Muscle of back (tissue), 13 donors: ENCODE measurements at places on chromosomes 3 and 15.
A peak's percentile ranks its signal among the peaks of the same experiment; 100 is the strongest.

GRCh38 chr3:9022305-9023225 is 59.3 kb upstream of the RAD18 start:
- DNase-seq: no peak

DNA sequence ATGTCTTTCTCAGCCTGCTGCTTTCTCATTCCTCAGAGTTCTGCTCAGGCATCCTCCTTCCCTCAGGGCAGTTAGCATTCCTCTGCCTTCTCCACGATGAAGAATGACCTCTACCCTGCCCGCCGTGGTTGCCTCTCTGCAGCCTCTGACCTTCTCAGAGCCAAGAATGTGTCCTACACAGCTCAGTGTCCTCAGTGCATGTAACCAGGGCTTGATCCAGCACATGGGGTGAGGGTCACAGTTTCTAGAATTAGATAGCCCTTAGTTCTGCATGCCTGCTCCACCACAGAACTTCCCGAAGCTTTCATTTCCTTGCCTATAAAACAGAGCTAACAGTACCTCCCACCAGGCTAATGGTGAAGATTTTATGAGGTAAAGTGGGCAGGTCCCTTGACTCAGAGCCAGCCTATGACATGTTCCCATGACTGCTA is 182.1 kb downstream of the CLSTN2 start:
- no peak for DNase-seq

- DNase-seq: no peak
Measured at GRCh38 chr3:193825617-193826016, 232.6 kb downstream of the OPA1 start.

- DNase-seq: no peak
Measured at GRCh38 chr3:61387817-61388216, 136.6 kb upstream of the FHIT start.

GRCh38 chr3:30354513-30354912 is 251.9 kb upstream of the TGFBR2 start:
- peak; percentile 12 for DNase-seq

DNA sequence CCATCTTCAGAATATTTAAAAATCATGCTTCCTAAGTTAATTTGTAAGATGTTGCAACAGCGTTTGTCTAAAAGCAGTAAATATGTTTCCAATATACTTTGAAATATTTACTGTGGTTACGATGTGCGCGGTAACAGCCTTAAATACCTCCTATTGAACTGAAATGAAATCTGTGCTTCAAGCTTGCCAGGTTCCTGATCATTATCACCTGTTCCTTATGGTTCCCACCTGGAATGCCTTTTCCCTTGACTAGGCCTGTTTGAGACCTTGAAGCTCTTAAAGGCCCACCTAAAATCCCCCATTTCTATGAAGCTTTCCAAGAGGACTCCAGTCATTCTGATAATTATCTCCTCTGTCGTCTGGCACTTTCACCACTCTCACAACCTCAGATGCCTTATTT is 146.7 kb downstream of the NAALADL2 start:
- DNase-seq: peak; percentile 6

DNA sequence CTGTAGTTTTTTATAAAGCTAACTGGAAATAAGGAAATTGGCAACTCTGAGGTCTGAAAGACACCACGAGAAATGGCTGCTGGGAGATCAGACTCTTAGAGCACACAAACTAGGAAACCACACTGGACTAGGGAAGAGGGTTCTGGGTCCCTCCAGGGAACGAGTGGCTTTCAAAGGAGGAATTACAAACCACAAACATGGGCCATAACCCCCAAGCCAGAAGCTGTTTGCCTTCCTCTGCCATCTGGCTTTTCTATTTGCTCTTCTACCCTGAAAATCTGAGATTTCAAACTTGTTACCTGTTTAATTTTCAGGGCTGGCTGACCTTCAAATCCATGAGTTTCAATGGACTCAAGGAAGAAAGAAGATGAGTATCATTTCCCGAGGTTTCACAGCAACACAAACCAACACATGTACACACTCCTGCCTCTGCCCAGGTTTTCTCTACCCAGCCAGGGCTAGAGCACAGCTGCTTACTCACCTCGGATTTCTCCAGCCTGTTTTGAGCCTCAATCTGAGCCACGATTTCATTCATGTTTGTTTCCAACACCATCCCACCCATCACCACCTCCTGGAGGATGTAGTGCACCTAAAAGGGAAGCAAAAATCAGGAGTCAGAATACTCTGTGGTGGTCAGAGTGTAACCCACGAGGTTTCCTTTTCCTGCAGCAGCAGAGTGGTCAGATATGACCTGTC is 22.6 kb upstream of the ANPEP start:
- no peak for DNase-seq

GRCh38 chr15:79541196-79541595 is 109.1 kb downstream of the MINAR1 start:
- no peak for DNase-seq

DNA sequence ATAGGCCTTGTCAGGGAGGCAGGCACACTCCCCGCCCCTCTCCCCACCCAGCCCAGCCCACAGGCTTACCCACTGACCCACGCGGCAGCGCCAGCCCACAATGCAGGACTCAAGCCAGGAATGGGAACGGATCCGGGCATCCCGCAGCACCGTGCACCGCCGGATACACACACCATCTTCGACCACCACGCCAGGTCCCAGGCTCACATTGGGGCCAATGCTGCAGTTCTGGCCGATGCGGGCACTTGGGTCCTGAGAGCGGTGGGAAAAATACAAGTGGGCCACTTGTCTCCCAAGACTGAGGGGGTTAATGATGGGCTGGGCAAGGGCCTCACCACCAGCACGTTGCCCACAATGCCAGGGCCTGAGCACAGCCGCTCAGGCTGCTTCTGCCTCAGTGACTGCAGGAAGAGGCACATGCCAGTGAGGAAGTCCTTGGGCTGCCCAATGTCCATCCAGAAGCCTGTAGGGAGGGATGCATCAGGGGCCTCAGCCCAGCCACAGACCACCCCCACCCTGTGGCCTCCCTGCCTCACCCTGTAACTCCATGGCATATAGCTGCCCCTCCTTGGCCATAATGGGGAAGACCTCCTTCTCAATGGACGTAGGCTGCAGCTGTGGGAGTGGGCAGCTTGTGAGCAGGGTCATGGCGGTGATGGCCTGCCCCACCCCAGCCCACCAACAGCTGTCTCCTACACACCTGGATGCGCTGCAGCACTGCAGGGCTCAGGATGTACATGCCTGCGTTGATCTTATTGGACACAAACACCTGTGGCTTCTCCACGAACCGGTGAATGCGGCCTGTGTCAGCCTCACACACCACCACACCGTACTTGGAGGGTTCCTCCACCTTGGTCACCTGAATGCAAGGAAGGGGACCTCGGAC is 1.6 kb downstream of the GMPPB start:
- no peak for DNase-seq

DNA sequence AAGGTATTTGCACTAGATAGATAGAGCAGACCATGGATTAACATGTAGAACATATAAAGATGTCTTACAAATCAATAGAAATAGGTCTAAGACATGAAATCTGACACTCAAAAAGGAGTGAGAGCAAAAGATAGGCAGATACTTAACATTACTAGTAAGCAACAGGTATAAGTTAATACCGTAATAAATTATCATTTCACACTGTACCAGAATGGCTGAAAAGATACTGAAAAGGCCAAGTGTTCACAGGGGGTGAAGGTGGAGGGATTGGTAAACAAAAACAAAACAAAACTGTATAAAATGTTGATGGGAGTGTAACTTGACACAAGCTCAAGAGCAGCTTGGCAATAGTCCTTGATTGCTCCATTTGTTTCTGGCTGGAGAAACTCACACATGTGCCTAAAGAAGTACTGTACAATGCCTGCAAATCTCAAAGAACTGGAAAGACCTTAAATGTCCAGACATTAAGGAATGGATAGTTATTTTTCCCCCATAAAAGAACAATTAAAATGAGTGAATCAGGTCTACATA is 3.5 kb downstream of the NSMCE3 start:
- DNase-seq: peak; percentile 17

GRCh38 chr3:179430277-179430870 is 20.9 kb downstream of the GNB4 start:
- DNase-seq: no peak

DNA sequence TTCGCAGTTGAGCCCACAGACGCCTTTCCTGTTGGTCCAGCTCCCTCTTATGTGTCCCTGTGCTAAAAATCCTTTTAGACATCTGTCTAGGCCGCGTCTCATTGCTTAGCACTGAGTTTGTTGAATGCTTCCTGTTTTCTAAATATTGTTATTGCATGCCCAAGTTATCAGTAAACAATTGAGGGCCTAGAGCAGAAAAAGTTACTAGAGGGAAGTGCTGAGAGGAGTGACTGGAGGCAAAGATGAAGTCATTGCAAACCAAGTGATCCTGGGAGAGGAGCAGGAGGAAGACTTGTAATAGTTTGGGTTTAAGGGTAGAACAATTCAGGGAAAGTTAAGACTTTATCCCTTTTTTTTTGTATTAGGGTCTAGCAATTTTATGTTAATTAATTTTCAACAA is 88.1 kb downstream of the DCUN1D1 start:
- no peak for DNase-seq

DNA sequence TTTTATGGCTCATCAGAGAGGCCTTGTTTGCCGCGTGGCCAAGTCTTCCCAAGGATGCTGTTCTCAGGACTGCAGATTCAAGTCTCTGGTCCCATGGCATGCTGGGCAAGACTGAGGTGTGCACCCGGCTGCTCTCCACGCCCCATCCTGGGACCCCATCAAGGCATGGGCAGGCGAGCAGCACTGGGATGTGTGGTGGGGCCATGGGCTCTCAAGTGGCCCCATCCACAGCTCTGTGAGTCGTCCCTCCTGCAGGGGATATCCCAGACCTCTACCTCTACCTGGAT is 13.1 kb upstream of the GP9 start:
- no peak for DNase-seq

GRCh38 chr3:30904996-30905395 is 10.5 kb upstream of the GADL1 start:
- peak; percentile 11 for DNase-seq

- peak; percentile 88 for DNase-seq
Measured at GRCh38 chr3:111924283-111924682, 54.5 kb upstream of the ABHD10 start.

DNA sequence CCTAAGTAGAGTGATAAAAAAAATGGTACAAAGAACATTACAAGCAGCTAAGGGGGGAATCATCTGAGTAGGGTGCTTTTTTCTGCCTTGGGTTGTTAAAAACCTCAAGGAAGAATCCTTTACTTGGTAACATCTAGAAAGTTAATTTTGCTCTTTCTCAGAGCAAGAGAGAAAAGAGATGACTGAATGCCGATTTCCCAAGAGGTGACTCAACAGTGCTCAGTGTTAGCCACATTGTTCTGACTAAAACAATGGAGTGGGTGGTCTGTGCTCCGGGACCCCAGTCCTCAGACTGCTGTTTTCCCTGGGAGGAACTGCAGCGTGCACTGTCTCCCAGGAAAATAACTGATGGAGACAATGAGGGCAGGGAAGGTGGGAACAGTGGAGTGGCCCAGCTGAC is 41.1 kb upstream of the RASGRP1 start:
- DNase-seq: no peak

- DNase-seq: peak; percentile 94
Measured at GRCh38 chr15:39976291-39977274, 42.7 kb downstream of the EIF2AK4 start.

GRCh38 chr3:9266716-9267115 is 17.3 kb upstream of the SRGAP3 start:
- DNase-seq: peak; percentile 40

DNA sequence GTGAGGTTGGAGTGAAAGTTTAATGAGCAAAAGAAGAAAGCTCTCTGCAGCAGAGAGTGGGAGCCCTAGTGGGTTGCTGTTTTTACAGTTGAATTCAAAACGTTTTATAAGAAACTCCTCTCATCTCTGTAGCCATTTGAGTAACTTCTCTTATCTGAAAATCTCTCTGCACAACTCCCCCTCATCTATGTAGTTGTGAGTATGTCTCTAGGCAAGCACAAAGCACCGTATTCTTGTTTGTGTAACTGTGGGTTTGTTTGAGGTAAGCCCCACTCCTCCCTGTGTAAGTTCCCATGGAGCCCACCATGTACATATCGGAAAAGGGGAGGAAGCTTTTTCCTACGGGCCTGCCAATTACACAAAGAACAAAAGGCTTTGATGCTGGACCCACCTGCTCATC is 56.5 kb upstream of the GOLGA6L2 start:
- DNase-seq: no peak

DNA sequence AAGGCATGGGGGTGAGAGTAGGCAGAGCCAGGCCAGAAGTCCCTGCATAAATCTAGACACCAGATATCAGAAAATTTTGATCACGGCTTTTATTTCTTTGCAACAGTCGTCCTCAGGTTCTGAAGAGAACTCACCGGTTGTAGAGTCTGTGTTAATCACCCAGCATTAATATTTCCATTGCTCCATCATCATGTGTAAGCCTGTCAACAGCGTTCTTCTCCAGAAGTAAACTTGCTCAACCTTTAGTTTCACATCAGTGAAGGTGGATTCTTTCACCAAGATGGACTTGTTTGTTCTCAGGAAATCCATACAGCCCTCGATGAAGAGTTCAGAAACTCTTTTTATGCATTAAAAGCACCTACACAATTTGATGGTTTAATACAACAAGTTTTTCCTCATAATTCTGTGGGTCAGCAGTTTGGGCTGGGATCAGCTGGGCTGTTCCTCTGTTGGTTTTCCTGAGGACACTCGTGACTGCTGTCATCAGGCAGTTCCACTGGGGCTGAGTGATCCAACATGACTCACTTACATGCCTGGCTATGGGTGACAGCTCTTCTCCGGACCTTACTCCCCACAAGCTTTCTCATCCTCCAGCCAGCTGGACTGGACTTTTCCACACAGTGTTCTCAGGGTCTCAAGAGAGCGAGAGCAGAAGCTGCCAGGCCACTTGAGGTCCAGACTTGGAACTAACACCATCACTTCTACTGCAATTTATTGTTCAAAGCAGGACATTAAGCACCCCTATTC is 303.4 kb downstream of the ZNF621 start:
- DNase-seq: no peak

DNA sequence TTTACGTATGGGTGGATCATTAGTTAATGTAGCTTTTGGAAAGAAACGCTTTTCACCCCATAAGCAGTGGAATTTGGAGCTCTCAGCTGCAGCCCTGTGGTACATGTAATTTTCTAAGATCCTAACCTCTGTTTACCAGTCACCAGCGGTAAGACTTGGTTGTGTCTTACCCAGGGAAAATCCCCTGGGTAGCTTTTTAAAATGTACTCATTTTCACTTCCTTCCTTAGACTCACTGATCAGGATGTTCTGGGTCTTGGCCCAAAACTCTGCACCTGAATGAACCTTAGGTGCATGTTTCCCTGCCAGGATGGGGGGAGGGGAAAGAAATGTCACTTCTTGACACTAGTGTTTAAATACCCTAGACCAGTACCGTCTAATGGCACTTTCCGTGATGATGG is 605.2 kb downstream of the MAGI1 start:
- DNase-seq: no peak
